ENCODE measurements at places on chromosomes 2 and 18.

- DNase-seq: no peak
These were observed 11.9 kb upstream of the OXER1 start for GRCh38 chr2:42775810-42776209.

- DNase-seq: no peak
These were observed 2.1 kb downstream of the LBH start for GRCh38 chr2:30233271-30234009.

DNA sequence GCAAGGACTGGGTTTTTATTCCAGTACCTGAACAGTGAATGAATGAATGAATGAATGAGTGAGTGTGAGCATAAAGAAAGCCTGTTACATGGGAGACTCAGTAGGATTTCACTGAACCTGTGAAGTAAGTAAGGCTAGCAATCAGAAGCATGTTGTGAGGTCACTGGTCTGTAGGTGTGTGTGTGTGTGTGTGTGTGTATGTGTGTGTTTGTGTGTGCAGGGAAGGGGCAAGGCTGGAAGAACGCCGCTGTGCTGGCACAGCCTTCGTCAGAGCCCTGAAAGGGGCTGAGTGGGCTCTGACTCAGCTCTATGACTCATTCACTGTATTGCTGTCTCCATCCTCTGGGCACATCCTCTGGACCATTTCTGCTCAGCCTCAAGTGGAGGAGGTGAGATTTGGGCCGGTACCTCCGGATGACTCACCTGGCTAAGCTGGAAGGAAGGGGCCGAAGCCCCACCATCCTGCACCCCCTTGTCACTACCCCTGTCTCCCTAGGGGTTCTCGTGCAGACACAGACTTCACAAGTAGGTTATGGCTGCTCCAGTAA, 51.4 kb upstream of the MRPL33 start:
- peak; percentile 90 for DNase-seq

DNA sequence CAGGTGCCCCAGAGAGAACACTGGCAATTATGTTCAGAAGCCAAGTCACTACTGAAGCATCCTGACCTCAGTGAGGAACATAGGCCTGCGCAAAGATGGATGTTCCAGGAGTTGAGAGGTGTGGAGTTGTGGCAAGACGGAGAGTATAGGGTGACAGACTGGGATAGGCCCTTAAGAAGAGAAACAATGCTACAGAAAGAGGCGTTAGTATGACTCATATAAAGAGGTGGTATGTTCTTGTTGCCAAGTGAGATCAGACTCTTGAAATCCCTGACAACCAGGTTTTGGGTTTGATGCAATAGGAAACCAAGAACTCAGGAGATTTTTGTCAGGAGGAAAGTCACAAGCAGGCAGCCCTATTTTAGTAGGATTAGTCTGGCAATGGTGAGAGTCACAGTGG, 185.6 kb downstream of the RIT2 start:
- DNase-seq: no peak

GRCh38 chr18:2570772-2571199, 519 bp downstream of the METTL4 start:
- DNase-seq: peak; percentile 7

GRCh38 chr2:179255129-179255528, 9.5 kb downstream of the SESTD1 start:
- DNase-seq: no peak

DNA sequence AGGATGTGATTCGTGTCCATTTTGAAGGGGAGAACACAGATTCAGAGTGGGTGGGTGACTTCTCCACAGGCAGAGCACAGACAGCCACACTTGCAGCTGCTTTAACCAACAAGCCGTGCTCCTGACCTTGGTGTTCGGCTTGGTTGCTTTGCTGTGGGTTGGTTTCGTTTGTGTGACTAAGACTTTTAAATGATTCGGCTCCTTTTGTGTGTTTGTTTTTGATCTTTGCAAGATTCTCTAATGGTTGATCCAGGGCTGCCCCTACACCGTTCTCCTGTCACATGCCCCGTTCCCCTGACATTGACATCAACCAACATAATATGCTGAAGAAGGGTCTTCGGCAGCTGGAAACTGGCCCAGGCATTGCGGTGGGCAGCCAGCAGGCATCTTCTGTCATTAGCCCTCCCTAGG, 95.9 kb upstream of the MBOAT2 start:
- no peak for DNase-seq

Data from HS-27A (cell line).